A673 (cell line): ENCODE measurements at places on chromosomes 1 and 21.
A peak's percentile ranks its signal among the peaks of the same experiment; 100 is the strongest.

DNA sequence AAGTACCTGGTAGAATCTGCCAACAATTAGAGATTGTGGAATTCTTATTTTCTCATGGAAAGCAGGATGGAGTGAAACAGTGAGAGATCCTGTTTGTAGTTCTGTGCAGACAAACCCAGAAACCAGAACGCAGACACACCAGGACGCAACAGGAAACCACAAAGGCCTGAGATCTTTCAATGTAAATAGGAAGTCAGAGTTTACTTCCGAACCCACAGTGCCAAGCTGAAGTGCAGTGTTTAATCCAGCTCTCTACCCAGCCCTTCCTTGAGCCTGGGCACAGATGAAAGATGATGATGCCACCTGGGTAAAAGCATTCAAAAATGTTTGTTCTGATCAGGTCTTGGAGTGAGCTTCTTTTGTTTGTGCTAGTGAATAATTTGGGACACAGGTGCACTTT lies 244.2 kb upstream of the HOOK1 start:
- DNase-seq = no peak

DNA sequence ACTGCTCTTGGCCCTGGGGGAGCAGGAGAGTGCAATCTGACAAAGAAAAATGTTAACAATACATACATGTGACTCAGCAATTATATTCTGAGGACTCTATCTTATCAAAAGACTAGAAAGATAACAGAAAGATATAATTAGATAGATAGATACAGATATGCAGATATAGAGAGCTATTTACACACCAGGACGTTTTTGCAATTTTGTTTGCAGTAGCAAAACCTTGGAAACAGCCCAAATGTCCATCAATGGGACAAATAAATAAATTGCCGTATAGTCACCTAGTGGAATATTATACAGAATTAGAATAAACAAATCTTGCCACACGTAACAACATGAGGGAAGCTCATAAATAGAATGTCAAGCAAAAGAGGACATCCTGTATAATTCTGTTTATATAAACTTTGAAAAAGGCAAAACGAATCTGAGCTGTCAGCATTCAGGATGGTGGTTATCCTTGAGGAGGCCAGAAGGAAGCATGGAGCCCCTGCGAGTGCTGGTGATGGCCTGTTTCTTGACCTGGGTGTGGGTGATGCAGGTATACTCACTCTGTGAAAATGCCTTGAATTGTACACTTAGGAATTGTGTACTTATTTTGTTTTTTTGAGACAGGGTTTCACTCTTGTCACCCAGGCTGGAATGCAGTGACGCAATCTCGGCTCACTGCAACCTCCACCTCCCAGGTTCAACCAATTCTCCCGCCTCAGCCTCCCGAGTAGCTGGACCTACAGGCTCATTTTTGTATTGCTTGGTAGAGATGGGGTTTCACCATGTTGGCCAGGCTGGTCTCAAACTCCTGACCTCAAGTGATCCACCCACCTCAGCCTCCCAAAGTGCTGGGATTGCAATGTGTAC lies 12.8 kb upstream of the TRIM63 start:
- DNase-seq = no peak

DNA sequence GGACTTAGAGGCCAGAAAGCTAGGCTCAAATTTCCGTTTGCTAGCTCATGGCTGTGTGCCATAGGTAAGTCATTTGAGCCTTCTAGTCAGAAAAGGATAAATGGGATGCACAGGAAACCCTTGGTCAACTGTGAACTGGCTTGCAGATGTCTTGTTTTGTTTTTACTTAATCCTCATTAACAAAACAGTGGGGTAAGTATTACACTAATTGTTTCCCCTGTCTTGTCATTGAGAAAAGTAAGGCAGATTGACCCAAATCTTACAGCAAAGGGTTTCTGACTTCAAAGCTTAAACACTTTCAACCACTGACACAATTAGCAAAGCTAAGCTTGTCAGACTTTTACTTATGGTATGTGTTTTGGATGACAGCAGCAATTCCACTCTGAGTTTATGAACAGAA lies 291.3 kb downstream of the NTNG1 start:
- peak; percentile 27 for DNase-seq

DNA sequence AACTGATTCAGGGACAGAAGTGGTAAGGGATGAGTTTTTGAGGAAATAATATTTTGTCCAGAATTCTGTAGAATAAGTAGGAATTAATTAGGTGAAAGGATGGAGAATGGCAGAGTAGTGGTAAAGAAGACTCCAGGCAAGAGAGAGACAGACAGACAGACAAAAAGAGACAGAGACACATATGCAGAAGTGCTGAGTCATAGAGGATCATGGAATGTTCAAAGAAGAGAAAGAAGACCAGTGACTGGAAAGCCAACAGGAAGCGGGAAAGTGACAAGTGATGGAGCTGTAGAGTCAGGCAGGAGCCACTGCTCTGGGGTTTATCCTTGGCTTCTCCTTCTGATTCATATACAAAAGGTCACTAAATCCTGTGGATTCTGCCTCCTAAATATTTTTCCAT lies 85.9 kb downstream of the UROD start:
- DNase-seq = peak; percentile 6

GRCh38 chr21:14711287-14711686 lies 165.2 kb upstream of the SAMSN1 start:
- no peak for DNase-seq

- DNase-seq = no peak
Observed at GRCh38 chr1:240991230-240991629, 365.8 kb downstream of the RGS7 start.

- no peak for DNase-seq
Observed at GRCh38 chr1:217313096-217313495, 317.8 kb downstream of the GPATCH2 start.

- DNase-seq = no peak
Observed at GRCh38 chr21:14857529-14857928, 207.3 kb downstream of the NRIP1 start.

DNA sequence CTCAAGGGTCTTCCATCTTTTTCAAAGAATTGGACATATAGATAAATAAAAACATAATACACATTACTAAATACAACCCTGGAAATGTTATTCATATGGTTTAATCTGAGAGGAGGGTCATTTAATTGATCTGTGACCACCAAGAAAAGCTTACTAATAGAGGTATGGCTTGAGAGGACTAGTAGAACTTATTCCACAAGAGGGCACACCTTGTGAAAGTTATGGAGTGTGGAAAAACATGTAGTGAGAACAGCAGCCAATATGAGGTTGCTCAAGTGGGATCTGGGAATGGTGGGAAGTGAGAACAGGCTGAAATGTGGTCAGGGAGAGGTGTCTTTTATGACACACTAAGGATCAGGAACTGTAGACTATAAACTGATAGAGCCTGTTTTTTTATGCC lies 973.5 kb upstream of the B3GALT2 start:
- DNase-seq = no peak

- DNase-seq = no peak
Observed at GRCh38 chr1:209912306-209912705, 25.7 kb upstream of the SYT14 start.

GRCh38 chr1:212700223-212700891 lies 717 bp upstream of the BATF3 start:
- peak; percentile 33 for DNase-seq

GRCh38 chr1:232751393-232752140 lies 53.6 kb upstream of the MAP10 start:
- DNase-seq = no peak

GRCh38 chr1:71885171-71885570 lies 397.2 kb downstream of the NEGR1 start:
- DNase-seq = peak; percentile 27

- DNase-seq = peak; percentile 27
Observed at GRCh38 chr1:69700770-69701169, 133.0 kb downstream of the LRRC7 start.

DNA sequence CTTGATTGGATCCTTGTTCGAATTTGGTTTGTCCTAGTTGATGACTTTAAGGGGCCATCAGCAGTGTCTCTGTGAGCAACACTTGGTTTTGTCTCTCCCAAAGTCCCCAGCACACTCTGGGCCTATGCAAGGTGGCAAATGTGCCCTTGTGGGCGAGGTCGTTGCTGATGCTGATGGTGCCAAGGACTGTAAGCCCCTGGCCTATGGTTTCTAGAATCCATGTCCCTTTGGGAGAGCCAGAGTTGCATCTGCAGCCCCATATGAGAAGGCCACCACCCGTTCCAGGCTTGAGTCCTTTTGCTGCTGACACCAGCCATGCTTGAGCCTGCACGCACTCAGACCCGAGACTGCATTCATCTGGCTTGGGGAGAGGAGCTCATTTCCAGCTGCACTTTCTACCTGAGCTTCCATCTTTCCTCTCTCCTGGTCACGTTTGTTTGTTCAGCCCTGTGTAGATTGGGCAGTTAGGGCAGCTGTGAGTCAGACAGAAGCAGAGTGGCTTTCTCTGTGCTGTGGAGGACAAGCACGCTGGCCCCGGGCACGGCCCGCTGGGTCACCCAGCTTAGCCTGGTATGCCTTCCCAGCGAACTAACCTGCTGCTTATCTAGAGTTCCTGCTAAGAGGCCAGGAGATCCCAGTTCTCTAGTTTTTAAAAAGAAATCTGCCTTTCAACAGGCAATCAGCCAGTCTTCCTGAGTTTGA lies 52.1 kb upstream of the CSF3R start:
- no peak for DNase-seq

DNA sequence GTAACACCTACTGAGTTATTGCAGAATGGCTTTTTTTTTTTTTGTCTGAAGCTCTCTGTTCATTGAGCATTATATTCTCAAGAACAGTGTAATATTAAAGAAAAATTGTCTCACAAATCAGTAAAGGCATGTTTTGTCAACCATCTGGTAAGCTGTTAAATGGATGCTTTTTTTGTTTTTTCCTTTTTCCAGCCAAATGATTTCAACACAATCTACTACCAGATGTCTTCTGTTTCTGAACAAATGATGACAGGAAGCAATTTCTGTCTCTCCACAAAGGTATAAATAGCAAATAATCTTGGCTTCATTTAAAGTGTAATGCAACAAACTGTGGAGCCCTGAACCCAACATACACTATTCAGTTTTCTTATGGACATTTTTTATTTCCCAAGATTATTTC lies 78.6 kb upstream of the RGS2 start:
- DNase-seq = peak; percentile 30

- peak; percentile 39 for DNase-seq
Observed at GRCh38 chr1:42845866-42846256, 552 bp upstream of the ZNF691 start.

- no peak for DNase-seq
Observed at GRCh38 chr1:50424884-50425375, 1.7 kb upstream of the DMRTA2 start.

DNA sequence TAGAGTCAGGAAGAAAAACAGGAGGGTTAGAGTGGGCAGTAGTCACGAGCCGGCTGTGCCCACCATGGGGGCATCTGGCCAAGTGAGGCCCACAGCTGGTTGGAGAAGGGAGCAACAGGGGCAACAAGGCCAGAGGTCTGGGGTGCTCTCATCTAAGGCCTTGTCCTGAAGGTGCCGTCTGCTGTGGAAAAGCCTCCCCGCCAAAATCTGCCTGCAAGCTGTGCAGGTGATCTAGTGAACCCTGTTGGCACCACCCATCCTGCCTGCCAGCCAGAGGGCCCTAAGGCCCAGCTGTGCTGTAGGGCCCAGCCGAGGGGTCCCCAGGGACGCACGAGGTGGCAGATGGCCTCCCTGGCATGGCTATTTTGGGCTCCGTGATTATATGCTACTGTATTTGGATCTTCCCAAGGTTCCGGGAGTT lies 51.3 kb downstream of the LGR6 start:
- no peak for DNase-seq

DNA sequence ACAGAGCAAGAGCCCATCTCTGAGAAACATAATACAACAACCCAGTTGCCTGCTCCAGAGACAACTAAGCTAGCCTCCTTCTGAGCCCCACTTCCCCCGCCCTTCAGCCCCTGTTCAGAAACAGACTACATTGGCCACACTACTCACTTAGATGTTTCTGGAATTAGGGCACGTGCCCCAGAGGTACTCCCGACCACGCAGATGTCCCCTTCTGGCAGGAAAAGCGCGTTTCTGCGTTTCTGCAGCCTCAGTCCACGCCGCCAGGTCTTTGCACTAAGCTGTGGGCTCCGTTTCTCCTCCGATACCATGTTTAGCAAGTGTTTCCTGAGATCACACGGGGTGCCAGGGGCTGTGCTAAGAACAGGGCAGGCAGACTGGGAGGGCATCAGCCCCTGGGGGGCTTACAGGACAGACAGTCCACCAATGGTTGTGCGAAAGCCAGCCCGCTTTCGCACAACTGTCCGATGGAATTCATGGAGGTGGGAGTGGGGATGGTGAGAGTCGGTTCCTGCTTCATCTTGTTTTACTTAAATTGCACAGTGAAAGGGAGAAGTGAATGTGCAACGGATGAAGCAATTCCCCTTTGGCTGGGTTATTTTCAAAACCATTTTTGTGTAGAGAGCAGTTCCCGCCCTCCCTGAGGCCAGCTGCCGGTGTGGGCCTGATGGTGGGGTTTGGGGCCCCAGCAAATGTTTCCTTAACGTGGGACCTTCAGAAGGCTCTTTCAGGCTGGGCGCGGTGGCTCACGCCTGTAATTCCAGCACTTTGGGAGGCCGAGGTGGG lies 2.7 kb downstream of the PIK3CD start:
- DNase-seq = no peak

GRCh38 chr1:198125995-198126735 lies 30.6 kb upstream of the NEK7 start:
- DNase-seq = peak; percentile 43

GRCh38 chr1:2784854-2785630 lies 16.5 kb downstream of the TTC34 start:
- no peak for DNase-seq

DNA sequence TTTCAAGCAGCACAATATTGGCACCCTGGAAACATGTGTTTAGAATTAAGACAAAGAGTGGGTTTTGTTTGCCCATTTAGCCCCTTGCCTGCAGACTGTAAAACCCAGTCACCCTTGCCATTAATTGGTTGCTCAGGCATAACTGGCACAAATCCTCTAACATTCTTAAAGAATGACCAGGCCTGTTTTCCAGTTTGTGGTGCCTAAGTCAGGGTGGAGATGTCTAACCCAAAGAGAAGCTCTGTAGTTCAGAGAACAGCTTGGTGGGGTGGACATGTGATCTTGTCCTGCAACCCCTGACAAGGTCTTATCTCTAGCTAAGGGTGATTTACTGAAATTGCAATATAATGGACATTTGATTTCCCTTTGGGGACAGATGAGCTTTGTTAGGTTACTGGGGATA lies 8.8 kb upstream of the ANGPTL7 start:
- DNase-seq = no peak

- no peak for DNase-seq
Observed at GRCh38 chr1:1329304-1330210, 1.5 kb upstream of the TAS1R3 start.

DNA sequence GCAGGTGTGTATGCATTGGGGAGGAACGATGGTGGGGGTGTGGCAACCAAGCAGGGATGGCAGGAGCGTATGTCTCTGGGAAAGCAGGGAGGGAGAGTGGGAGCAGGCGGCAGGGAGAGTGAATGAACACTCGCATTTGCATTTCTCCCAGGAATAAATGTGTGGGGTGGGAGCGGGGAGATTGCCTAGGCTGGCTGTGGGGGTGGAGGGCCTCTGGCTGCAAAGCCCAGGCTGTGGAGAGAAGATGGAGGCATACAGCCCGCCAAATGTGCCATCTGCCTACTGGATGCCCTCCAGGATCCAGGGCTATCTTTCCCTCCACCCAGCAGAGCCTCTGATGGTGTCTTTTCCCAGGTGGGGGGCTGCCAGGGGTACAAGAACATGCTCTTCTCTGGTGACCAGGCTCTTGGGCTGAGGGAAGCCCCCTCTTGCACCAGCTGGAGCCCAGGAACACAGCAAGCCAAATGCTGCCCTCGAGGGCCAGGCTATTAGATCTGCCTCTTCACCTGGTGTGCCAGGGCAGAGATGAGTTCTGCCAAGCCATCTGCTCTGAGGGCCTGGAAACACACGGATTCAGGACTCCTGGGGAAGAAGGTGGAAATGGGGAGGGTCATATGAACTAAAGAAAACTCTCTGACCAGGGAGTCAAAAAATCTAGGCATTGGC lies 1.7 kb upstream of the OPTC start:
- no peak for DNase-seq

- no peak for DNase-seq
Observed at GRCh38 chr1:116891396-116892079, 18.2 kb upstream of the PTGFRN start.
